ENCODE measurements at places on chromosomes 1 and 21.

- no peak for DNase-seq
These were observed 19.9 kb downstream of the DHCR24 start for GRCh38 chr1:54866801-54867716.

GRCh38 chr1:167661527-167662426, 31.7 kb downstream of the RCSD1 start:
- no peak for DNase-seq

- DNase-seq, result no peak
These were observed 187.1 kb upstream of the COA6 start for GRCh38 chr1:234186037-234186688.

- DNase-seq, result no peak
These were observed 327.4 kb downstream of the TBX15 start for GRCh38 chr1:118660769-118661168.

GRCh38 chr1:109314795-109315194, 8.0 kb upstream of the MYBPHL start:
- no peak for DNase-seq

DNA sequence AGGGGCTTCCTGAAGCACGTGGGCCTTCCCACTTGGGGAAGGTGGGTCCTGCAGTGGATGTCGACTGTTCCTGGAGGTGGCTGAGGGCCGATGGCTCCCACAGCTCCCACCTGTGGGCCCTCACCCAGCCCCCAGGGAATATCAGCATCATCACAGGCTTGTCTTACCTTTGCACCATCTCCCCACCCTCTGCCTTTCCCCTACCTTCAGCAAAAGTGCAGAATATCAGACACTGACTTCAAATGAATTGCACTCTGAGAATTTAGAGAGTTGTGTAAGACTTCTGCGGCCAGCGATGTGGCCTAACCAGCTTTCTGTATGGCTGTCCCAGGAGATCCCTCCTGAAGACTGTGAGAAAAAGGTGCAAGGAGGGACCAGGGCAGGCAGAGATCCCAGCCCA, 105.4 kb downstream of the PRDM2 start:
- no peak for DNase-seq

- no peak for DNase-seq
These were observed 20.3 kb upstream of the RBBP5 start for GRCh38 chr1:205142102-205142469.

DNA sequence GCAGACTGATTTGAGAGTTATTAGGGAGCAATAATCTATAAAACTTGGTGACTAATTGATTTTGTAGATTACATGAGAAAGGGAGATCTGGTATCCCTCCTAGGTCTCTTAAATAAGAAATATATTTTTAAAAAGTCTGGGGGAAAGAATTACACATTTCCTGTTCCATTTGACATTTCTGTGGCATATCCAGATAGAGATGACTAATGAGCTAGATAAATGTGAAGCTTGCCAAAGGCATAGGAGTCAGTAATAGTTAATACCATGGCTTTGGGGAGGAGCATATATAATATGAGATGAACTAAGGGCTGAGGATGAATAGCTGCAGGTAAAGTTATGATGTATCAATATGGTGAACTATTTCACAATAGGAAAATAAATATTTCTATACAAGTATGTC, 663.7 kb downstream of the PTPRC start:
- no peak for DNase-seq

- no peak for DNase-seq
These were observed 16.3 kb downstream of the ATG4C start for GRCh38 chr1:62800281-62800680.

DNA sequence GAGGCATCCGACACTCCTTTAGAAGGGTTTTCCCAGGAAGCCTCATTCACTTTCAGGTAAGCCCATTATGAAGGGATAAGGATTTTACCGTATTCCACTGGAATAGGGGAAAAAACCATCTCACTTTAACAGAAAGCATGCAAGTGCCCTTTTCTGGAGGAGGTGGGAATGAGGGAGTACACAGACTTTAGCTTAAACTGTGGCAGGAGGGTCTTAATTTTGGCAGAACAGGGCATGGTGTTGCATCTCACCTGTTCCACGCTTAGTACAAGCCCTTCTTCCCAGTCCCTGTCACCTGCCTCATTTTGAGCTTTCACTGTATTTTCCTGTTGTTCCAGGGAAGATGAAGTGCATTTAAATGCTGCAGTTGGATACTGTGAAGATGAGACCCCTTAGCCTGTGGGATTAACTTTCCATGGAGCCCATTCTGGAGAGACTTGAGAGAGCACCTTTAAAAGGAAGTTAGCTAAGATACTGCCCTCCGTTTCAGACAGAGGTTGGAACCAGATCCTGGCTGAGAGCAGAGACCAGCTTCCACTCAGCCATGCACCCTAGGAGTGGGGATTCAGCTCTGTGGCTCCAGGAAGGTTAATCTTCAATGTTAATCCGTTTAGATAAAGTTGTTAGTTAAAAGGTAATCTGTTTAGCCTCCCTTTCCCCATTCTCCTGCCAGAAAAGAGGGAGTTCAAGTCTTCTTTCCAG, 42.6 kb downstream of the PBX1 start:
- no peak for DNase-seq

DNA sequence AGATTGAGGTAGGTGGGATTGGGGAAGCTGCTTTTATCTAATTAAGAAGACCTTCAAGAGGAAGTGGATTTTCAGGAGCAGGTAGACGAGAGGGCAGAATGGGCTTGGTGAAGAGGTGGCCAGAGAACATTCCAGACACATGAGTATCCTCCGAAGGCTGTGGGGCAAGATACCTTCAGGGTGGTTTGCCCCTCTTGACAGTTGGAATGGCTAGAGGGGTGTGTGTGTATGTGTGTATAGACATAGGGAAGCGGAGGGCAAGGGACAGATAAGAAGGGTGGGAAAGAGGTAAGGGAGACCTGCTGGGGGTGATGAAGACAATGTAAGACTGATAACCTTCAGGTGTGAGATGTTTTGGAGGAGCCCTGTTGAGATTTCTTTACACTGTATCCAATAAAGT, 46.8 kb upstream of the TSPAN2 start:
- DNase-seq, result no peak

- no peak for DNase-seq
These were observed 18.3 kb upstream of the HJV start for GRCh38 chr1:146039844-146040194.

GRCh38 chr1:95731466-95731865, 497.5 kb downstream of the RWDD3 start:
- DNase-seq, result no peak

DNA sequence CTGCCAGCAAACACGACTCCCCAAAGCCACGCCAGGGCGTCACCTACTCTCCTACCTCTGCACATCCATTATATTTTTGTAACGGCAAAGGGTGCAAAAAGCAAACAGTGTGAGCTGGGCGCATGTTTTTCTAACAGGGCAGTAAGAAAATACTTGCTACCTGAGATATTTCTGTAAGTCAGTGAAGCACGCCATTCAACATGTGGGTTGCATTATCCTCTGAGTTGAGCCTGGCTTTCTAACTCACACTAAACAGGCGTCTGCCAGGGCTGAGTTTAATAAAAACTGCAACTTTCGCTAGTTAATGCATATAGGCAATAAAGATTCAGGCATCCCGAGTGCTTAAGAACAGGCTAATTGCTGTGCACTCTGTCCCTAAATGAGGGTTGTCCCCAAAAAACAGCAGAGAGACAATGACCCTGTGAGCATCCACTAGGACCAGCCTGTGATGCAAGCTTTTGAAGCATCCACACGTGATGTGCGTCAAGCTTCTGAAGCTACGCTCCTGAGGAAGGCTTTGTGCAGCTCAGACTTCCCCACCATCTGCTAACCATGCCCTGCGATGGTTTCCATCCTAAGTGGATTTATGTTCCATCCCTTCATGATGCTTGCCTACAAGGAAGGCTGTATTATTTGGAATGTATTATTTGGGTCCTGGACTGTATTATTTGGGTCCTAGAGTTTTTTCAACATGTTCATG, 70.0 kb upstream of the SIM2 start:
- DNase-seq, result no peak

DNA sequence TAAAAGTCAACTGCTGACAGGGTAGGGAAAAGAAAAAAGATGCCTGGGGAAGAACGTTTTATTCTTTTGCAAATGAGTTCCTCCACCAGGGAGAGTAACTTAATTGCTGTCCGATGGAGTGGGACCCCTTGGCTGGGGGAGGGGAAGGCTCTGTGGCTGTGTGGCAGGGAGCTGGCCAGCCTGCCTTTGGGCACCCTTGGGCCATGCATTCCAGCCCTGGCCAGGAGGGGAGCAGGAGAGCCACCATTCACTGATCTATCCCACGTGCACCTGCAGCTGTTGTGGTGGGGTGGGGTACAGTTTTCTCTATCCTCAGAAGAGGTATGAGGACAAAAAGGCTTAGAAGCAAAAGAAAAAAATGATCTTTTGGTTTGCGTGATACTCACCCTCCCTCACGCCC, 116.9 kb downstream of the KCNK1 start:
- no peak for DNase-seq

DNA sequence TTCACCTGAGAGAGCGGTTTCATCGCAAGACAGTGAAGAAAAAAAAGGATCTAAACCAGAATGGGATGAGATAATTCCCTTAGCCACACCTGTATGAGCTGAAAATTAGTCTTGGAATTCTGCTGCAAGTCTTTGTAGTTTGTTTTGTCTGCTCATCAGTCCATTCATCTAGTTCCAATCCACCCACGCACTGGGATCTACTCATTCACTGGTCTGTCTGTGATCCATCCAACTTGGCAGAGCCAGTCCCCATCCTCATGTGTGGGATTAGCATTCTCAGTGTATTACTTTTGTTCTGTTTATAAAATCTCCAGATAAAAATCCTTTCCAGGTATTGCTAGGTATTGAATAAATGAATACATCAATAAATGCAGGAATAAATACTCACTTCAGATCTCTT, 266.5 kb upstream of the USP24 start:
- DNase-seq, result no peak

- DNase-seq, result no peak
These were observed 2153.9 kb downstream of the NCAM2 start for GRCh38 chr21:23152130-23152529.

DNA sequence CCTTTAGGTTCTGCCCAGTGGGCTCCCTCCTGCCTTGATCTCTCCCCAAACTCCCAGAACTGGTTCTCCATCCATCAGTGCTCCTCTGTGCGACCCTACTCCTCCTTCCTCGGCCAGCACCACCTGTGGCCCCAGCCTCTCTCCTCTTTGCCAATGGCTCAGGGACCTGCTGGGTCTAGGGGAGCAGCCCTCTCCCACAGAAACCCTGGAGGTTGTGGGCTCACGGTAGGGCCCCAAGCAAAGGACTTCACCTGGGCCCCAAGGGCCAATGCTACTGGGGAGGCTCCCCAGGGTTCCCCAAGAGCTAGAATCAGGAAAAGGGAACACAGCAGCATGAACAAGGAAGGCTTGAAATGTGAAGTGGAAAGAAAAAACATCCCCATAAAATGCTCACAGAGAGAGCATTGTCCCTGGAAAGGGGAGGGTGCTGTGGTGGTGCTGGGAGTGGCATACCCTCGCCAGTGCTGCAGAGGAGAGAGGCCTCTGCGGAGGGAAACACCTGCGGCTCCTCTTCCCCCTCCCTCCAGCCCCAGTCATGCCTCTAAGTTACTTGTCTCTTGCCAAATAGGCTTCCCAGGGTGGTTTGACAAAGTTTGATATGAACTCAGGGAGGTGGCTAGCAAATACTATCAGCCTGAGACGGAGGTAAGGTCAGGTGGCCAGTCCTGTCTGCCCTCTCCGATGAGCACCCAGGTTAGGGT, 2.5 kb downstream of the TMEM63A start:
- no peak for DNase-seq

GRCh38 chr1:7468248-7468647, 302.8 kb upstream of the VAMP3 start:
- no peak for DNase-seq

- no peak for DNase-seq
These were observed 194.6 kb downstream of the SLC45A1 start for GRCh38 chr1:8512504-8512903.

DNA sequence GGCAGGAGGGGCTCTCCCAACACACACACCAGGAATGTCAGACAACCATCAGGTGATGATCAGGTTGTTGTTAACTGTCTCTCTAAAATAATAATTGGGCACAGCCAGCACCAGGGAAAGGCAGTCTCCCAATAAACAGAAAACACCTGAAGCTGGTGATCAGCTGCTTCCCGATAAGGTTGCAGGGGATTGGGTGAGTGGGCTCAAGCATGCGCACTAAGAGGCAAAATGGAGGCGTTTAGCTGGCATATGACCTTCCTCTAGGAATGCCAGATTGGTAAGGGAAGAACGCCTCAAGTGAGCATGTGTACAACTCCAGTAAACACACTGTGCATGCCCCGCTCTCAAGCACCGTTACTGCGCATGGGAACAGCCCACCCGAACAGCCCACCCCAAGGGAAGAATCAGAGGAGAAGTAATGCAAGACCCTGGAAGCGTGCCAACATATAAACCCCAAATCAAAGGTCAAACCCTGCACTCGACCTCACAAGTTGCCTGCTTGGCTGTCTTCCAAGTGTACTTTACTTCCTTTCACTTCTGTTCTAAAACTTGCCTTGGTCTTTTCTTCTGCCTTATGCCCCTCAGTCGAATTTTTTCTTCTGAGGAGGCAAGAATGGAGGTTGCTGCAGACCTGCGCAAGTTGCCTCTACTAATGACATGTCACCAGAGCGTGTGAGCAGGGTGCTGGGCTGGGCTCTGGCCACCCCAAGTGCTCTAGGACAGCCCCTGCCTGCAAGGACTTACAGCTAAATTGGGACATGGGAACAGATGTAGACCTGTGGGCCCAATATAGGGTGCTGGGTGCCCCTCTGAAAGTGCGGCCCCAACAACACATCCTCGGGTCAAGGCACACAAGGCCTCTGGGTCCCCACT, 200.8 kb downstream of the RHOU start:
- no peak for DNase-seq

- no peak for DNase-seq
These were observed 12.1 kb downstream of the PRKACB start for GRCh38 chr1:84156210-84156621.

GRCh38 chr1:47214549-47214948, 17.5 kb downstream of the TAL1 start:
- no peak for DNase-seq

- DNase-seq, result no peak
These were observed 22.1 kb downstream of the UMODL1 start for GRCh38 chr21:42093186-42093585.
